ENCODE measurements at places on chromosomes 6 and 20.

DNA sequence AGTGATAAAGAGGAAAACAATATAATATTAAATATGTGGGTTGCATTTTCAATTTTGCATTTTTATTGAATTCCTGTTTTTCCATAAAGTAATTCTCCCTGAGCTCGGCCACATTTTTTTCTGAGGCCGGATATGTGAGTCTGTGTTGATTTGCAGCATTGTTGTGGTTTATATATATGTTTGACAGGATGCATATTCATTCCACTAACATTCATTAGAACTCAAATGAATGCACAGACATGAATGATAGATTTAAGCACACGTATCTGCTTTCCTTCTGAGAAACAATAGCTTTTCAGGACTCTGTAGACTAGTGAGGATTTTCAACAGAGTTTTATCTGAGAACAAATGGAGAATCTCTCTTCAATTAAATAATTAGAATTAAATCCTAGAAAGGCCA is 10.6 kb upstream of the EXOC2 start:
- DNase-seq: no peak

DNA sequence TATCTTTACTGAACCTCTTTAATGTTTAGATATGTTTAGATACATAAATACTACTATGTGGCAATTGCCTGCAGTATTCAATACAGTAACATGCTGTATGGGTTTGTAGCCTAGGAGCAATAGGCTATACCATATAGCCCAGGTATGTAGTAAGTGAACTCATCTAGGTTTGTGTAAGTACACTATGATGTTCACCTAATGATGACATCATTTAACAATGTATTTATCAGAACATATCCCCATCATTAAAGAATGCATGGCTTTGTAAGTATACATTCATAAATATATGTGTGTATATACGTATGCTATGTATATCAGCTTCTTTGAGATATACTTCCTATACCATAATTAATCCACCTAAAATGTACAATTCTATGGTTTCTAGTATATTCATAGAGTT is 631.2 kb upstream of the MAN1A1 start:
- DNase-seq: no peak

- no peak for DNase-seq
Measured at GRCh38 chr6:45706319-45706718, 309.3 kb downstream of the CLIC5 start.

DNA sequence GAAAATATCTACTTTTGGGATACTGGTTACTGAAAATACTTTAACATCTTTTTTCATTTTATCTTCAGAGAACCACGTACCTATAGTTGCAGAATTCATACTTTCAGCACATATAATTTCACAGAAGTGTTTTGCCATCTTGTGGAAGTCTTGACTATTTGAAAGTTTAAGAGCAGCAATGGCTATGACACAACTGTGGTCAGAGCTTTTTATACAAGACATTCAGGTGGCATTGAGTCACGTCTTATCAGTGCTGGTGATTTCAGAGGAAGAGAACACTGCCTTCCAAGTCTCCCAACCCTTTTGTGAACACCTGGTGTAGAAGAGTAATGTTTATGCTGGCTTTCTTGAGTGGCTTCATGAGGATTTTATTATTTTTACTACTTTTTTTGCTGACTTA is 171.6 kb downstream of the ARID1B start:
- DNase-seq: no peak

- DNase-seq: no peak
Measured at GRCh38 chr6:149860834-149861602, 3.1 kb downstream of the LRP11 start.

- DNase-seq: no peak
Measured at GRCh38 chr6:113057567-113058053, 710.5 kb downstream of the RFPL4B start.

GRCh38 chr6:138161338-138162110 is at the start of gene ARFGEF3:
ARFGEF3 (plus strand) TSS chr6:138161939; CDS start chr6:138162087, 148 bp downstream.
- DNase-seq: peak; percentile 53

GRCh38 chr6:34549804-34550202 is 6.3 kb downstream of the SPDEF start:
- no peak for DNase-seq

GRCh38 chr20:41029150-41029901 is 704 bp downstream of the TOP1 start:
- DNase-seq: no peak

DNA sequence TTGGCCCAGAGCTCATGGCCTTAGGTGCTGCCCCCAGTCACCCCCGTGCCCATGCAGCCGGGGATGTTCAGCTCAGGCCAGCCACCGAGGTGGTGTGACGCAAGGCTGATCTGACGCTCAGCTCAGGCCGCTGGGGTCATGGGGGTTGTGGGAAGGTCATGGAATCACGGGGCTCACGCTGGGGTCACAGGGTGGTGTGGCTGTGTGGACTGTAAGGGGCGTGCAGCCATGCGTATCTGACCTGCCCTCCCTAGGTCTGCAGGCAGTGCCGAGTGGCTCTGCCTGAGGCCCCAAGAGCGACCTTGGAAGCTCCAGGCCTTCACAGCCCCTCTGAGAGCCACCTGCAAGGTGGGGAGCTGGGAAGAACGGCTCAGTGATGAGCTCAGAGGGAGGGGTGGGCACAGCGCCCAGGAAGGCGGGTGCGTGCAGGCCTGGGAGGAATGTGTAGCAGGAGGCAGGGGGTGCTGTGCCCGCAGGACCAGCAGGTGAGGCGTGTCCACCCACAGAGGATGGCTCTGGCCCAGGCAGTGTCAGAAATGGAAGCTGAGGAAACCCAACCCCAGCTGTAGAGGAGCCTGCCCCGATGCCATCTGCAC is 27.8 kb downstream of the CHRNA4 start:
- no peak for DNase-seq

GRCh38 chr20:3669710-3670367 is 6.6 kb upstream of the GFRA4 start:
- DNase-seq: no peak

- no peak for DNase-seq
Measured at GRCh38 chr6:153101461-153101860, 29.6 kb downstream of the RGS17 start.

DNA sequence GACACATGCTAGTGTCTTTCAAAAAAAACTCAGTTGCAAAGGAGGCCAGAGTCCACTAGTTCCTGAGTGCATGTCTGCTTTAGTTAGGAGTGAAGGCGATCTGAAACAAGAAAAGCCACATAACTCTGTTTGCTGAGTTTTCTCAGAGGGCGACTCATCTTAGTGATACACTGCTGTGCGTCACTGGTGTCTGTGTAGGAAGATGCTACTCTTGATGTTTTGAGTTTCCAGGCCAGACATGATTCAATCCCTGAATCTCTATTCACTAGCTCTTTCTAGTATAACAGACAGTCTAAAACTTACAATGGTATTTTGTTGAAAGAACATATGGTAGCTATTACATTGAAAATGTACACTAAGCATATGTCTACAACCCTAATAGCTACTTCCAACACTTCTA is 60.9 kb downstream of the GFRAL start:
- DNase-seq: no peak

- DNase-seq: no peak
Measured at GRCh38 chr6:143545976-143546547, 34.5 kb upstream of the FUCA2 start.

DNA sequence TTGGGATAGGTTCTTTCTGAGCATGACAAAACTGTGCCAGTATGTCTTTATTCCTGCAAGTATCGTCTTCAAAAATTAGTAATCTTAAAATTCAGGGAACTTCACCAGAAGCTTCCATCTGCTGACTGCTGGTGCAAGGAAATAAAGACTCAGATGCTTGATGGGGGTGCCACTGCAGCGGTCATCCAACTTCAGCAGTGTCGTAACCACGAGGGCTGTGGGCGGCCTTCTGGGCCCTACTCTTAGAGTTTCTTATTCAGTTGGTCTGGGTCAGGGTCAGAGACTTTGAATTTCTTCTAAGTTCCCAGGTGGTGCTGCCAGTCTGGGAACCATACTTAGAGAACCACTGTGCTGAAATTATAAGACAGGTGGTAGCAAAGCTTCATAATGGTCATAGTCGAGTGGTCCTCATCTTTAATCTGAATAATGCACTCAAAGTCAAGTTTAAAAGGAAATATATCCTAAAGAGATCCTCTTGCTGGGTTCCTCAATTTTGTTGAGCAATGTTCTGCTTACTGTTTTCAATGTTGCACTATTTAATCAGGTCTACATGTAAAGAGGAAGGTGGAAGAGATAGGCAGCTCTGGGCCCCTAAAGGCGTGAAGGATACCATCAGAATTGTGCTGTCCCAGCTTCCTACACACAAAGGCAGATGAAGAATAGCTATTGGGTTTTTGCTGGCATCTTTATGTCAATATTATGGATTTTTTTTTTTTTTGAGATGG is 165.4 kb upstream of the GMDS start:
- DNase-seq: no peak

- no peak for DNase-seq
Measured at GRCh38 chr20:32480371-32481241, 104.5 kb downstream of the NOL4L start.

DNA sequence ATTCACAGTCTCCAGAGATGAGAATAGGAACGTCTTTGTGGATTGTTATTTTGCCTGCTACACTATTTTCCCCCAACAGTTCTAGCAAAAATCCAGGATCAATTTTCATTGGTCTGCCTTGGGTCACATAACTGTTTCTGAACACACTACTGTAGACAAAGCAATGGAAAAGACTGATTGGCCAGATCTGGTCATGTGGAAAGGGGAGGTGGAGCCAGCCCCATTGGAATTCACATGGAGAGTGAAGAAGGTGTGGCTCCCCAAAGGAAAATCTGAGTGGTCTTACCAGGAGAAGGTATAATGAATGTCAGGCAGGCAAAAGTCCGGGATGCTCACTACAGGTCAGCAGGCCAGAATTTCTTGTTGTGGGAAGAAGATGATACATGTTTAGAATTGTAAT is 9.5 kb upstream of the TP53RK start:
- no peak for DNase-seq

DNA sequence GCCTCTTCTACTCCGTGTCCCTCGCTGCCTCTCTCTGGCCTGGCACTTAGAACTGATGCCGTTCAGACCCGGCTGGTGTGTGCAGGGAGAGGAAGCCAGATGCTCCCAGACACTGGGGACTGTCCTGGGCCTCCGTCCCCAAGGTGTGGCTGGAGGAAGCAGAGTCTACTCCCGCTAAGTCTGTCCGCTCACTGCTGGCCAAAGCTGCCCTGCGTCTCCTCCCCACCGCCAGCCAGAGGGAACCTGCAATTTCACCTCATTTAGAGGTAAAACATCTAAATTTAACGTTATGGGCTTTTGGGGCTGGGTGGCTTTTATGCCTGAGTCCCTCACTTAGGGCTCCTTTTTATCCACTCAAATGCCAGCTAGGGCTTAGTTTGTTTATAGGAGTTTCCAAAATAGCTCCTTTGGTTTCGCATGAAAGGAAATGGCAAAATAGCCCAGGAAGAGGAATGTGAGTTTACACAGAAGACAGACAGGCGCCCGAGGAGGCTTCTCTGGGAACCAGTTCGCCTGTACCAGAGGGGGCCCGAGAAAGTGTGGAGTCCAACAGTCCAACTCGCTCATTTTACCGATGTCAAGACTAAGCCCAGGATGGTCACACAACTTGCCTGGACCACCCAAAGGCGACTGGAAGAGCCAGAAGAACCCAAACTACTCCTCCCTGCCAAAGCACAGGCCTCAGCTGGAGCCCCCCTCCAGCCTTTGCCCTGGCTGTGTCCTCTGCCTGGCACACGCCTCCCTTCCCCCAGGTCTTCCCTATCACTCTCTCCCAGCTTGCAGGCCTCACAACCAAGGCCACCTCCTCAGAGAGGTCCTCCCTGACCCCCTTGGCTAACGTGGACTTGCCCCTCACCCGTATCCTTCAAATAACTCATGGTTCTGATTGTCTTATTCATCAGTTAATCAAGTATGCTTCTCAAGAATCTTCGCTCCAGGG is 54.5 kb downstream of the RIPOR3 start:
- DNase-seq: no peak

DNA sequence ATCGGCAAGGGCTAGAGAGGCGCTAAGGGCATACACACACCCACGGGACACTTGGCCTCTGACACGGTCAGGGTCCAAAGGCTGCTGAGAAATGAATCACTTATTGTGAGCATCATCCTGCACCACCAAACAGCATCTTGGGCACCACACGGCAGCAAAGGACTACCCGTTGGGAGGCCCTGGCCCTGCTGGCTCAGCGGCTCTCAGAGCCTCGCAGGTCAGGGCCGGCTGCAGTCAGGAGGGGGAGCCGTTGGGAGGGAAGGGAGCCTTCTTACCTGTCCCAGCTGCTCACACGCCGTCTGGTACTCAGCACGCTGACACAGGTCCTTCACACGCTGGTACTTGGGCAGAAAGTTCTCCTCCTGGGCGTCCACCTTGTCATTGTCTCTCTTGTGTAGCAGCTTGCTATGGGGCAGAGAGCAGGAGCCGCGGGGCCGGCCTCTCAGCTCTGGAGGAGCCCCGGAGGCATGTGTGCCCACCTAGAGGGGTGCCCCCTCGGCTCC is 109.0 kb downstream of the SULF2 start:
- no peak for DNase-seq

DNA sequence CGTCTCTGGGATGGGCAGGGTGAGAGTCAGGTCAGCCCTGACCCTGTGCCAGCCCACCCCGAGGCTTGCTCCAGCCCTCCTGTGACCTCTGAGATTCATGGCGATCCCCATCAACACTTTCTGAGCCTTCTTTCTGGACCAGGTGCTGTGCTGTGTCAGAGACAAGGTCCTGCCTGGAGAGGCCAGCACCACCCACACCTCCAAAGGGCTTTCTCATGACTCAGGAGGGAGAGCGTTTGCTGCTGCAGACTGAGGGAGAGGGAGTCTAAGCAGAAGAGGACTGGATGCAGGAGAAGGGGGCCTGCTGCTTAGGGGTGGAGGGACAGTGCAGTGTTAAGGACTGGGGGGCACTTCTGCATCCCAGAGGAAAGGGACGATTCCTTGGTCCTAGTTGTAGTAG is 193.5 kb downstream of the LRFN2 start:
- no peak for DNase-seq

DNA sequence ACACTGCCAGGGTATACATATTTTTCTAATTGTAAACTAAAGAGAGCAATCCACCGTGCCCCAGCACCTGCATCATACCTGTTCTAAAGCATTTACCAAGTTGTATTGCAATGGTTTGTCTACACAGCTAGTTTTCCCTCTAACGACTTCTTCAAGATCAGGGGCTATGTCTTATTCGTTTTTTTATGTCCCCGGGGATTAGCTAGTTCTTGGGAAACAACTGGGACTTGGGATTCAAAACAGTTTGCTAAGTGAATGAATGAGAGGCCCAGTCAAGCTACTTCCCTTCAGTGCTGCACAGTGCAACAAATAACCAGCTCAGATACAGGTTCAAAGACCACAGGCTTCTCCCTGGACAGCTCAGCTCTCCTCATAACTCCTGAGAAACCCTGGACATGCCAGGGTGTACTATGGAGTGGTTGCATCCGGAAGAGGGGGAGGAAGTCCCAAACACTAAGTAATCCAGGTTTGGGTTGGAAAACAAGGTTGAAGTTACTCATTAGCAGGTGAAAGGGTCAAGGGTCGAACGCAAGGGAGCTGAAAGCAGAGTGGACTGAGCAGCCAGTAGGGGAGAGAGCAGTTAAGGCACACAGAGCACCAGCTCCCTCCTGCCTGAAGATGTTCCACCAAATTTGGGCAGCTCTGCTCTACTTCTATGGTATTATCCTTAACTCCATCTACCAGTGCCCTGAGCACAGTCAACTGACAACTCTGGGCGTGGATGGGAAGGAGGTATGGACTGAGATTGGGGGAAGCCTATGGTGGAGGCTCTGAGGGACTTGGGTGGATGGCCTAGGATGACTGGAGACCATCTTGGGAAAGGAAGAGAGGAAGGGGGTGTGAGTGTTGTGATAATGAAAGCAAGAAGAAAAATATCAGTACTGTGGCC is at the start of gene APOM:
Gene APOM, plus strand, starts transcription at position 546 of the 889 bp plus-strand sequence. Its CDS starts 73 bp downstream, at position 619.
- no peak for DNase-seq
